ENCODE measurements at places on chromosomes 16 and 17.

- no peak for DNase-seq
Measured at GRCh38 chr16:10280262-10281170, 98.3 kb upstream of the GRIN2A start.

GRCh38 chr16:31216422-31217135, at the start of gene PYDC1:
Gene PYDC1, minus strand, starts transcription at chr16:31217135. Its CDS starts 107 bp downstream, at chr16:31217028.
- no peak for DNase-seq

- peak; percentile 22 for DNase-seq
Measured at GRCh38 chr16:24975428-24975889, 39.7 kb downstream of the ARHGAP17 start.

DNA sequence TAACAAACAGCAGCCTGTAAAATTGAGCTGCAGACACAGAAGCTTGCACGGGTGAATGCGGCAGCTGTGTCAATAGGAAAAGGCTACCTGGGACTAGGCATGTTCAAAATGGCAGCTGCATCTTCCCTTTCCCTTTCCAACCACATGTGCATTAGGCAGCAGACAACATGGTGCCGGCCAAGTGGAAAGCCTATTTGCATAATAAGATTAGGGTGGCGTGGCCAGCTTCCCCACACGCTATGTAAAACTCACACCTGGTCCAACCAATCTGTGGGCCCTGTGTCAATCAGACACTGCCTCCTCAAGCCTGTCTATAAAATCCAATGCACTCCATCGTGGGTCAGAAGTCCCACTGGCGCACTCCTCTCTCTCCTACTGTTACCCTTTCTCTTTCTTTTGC, 61.0 kb upstream of the RBBP6 start:
- DNase-seq, result no peak

GRCh38 chr16:26765087-26765486, 301.6 kb upstream of the C16orf82 start:
- no peak for DNase-seq

GRCh38 chr16:85266857-85267256, 154.6 kb upstream of the CIBAR2 start:
- DNase-seq, result no peak

DNA sequence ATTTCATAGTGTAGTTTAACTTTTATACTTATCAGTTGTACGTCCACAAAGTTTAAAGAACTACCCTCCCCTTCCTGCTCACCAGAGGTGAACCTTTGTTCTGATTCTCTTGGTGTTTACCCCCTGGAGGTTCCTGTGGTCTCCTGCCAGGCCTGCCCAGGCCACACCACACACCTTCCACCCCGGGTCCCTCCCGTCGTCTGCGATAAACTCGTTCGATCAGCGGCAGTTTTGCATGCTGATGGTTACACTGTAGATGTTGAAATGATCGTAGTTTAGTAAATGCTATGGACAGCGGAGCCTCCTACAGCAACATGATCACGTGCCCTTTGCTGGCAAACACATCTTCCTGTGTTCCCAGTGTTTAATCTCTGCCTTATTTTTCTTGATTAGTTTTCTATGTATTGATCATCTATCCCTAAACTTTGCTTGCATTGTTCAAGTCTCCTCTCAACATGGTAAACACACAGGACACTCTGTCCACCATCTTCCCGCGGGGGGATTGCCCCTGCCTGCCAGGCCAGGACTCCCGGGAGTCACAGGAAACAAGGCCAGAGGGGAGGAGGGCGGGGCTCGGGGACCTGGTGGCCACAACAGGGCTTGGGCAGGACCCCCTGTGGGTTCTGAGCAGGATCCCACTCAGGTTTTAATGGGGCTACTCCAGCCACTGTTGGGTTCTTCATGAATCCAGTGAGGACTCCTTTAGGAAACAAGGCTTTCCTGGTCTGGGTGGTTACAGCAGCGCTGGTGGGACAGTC, 2.8 kb upstream of the ACSF3 start:
- DNase-seq, result no peak

GRCh38 chr17:82348866-82349265, 10.2 kb upstream of the TEX19 start:
- DNase-seq, result no peak

DNA sequence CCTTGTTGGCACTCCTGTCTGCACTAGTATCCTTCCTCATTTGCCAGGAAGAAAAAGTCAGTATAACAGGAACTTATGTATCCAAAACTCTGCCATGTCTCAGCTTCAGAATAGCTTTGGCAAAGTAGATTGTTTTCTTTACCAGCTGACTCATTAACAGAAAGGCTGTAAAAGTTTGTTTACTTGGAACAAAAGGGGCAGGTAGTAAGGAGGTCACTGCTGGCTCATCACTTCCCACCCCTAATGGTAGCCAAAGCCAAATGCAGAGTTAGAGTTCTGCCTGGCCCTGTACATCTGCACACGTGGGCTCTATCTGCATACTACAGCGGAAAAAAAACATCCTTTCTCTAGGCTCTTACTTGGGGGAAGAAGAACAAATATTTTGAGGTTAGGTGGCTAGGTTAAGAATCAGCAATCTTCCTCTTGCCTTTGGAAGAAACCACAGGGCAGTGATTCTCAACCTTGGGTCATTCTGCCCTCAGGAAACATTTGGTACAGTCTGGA, 90.9 kb upstream of the BCAR1 start:
- DNase-seq, result no peak
